ENCODE measurements at places on chromosomes 5 and 9. TPM values are rescaled to one million over a fixed set of nuclear protein-coding genes. Genes with fewer than 3 reads are reported as not detected.

Gene CCL19
- total RNA-seq, result not detected

Gene NSD1
- 147 TPM for total RNA-seq

Gene FAM120AOS
- total RNA-seq, result 45.3 TPM

Gene DAB2
- total RNA-seq, result 33.0 TPM

Gene SUB1
- total RNA-seq, result 352 TPM

Gene SPINK13
- not detected for total RNA-seq

Gene ADAM19
- total RNA-seq, result 1.2 TPM

Gene SLC1A1
- total RNA-seq, result not detected

Gene SMIM33
- total RNA-seq, result not detected

Gene GPR150
- total RNA-seq, result 0.63 TPM

Gene ZNF608
- total RNA-seq, result 0.39 TPM

Gene F12
- total RNA-seq, result 0.93 TPM

Gene KLF9
- total RNA-seq, result 51.2 TPM

Gene ENHO
- total RNA-seq, result not detected

Gene CLIC3
- total RNA-seq, result 286 TPM

Gene ENTPD2
- total RNA-seq, result not detected

Gene INSL4
- not detected for total RNA-seq

Gene ITGA1
- total RNA-seq, result 0.82 TPM

Gene STPG3
- not detected for total RNA-seq

Gene TMEM174
- not detected for total RNA-seq

Gene FAM170A
- total RNA-seq, result not detected

Gene TAF11L5
- total RNA-seq, result not detected

Gene GRPEL2
- 5.6 TPM for total RNA-seq

Gene TMC1
- total RNA-seq, result not detected

Gene CFAP77
- total RNA-seq, result not detected

All from natural killer cell (primary cell).